K562 (cell line): ENCODE measurements at places on chromosomes 5 and 9. TPM values are rescaled to one million over a fixed set of nuclear protein-coding genes. Genes with fewer than 3 reads are reported as not detected.

GRCh38 chr5:147985608-147986007 lies 78.2 kb upstream of the SPINK5 start:
- no peak for DNase-seq
- no peaks in the 10 kb centered on the region for H3K27me3 ChIP-seq
- no peaks in the 10 kb centered on the region for H3K36me3 ChIP-seq

GRCh38 chr5:36878392-36879082 lies 2.0 kb downstream of the NIPBL start:
- H3K27me3 ChIP-seq: no peaks in the 10 kb centered on the region
- no peaks in the 10 kb centered on the region for H3K36me3 ChIP-seq
- peak; percentile 74 for DNase-seq
- H3K4me1 ChIP-seq: peaks cover 19% of the 10 kb centered on the region

GRCh38 chr9:7591501-7591900 lies 208.1 kb downstream of the DMAC1 start:
- H3K4me3 ChIP-seq: no peak overlapping the region
- H3K36me3 ChIP-seq: no peaks in the 10 kb centered on the region
- DNase-seq: no peak
- H3K4me1 ChIP-seq: no peaks in the 10 kb centered on the region
- no peak overlapping the region for H3K27ac ChIP-seq

DNA sequence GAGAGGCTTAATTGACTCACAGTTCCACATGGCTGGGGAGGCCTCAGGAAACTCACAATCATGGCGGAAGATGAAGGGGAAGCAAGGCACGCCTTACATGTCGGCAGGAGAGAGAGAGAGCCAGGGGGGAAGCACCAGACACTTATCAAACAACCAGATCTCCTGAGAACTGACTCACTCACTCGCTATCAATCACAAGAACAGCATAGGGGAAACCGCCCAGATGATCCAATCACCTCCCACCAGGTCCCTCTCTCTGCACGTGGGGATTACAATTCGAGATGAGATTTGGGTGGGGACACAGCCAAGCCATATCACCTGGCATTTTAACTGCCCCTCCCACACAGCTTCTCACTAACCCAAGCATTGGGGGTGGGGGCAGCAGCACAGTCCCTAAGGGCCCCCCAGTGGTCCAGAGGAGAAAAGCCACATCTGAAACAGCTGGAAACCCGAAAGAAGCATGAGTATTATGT lies 76.1 kb upstream of the ASS1 start:
- H3K36me3 ChIP-seq: no peaks in the 10 kb centered on the region
- peaks cover 9% of the 10 kb centered on the region; the same call in 1 of the 2 replicates for H3K27me3 ChIP-seq
- H3K27ac ChIP-seq: no peak overlapping the region
- peaks cover 14% of the 10 kb centered on the region for H3K4me1 ChIP-seq

Gene RNF183
- 0.22 TPM in 1 of 2 replicates, not detected in the other for total RNA-seq

Gene EGFL7
- 213 and 225 TPM in 2 replicates for total RNA-seq
